ENCODE measurements at places on chromosomes 1 and 21.

GRCh38 chr1:234986750-234987414 is 141.8 kb downstream of the TOMM20 start:
- DNase-seq: no peak

- no peak for DNase-seq
Observed at GRCh38 chr1:205954819-205955404, 11.7 kb upstream of the SLC26A9 start.

DNA sequence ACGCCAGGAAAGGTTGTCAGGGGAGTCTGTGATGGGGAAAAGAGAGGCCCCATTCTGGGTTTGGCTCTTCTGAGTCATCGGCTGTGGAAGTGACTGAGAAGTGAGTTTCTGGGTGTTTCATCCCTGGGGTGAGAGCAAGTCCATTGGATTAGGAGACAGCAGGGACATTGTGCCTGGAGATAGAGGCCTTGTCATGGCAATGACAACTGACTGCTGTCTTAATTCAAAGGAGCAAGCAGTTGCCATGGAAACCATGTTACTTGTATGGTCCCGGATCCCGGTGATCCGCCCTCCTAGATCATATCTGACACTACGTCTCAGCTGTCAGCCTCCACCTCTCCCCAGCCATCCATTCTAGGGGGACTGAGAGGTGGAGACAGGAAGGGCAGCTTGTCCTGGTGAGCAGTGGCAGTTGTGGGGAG is 34.4 kb downstream of the KIAA0040 start:
- DNase-seq: no peak

GRCh38 chr1:160291248-160292220 is 6.6 kb upstream of the PEX19 start:
- peak; percentile 61 for DNase-seq

- no peak for DNase-seq
Observed at GRCh38 chr21:42476388-42477331, 19.4 kb downstream of the RSPH1 start.

- DNase-seq: no peak
Observed at GRCh38 chr1:215476541-215476940, 90.6 kb upstream of the KCTD3 start.

- DNase-seq: no peak
Observed at GRCh38 chr1:119318466-119319309, 49.9 kb upstream of the HAO2 start.

DNA sequence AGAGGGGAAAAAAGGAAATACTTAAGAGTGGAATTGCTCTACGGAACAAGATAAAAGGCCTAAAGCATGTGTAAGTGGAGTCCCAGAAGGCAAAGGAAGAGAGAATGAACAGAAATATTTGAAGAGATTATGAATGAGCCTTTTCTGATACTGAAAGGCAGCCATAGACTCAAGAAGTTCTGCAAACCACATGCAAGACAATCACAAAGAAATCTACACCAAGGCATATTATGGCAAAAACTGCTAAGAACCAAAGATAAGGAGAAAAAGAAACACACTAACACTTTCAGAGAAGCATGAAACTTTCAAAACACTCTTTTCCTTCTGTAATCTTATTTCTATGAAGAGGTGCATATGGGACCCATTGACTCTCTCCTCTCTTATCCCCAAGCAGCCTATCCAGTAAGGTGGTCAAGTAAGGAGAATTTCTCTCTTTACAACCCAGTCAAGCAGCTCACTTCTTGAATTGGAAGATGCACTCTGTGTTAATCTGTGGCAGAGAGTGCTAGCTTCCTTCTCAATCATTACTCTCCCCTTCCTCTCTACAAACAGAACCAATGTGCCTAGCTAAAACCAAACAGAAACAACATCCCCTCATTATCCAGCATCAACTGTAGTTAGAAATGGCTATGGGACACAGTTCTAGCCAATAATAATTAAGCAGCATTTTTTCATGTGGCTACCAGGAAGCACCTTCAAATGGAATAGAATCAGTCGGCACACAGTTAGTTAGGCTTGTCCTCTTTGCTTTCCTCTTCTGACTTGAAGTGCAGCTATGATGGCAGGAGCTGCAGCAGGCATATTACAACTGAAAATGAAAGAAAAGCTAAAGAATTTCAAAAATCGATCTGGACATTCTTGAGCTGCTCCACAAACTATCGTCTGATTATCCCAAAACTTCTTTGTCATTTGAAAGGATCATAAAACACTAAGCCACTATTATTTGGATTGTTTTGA is 25.9 kb downstream of the KRTAP19-8 start:
- no peak for DNase-seq

DNA sequence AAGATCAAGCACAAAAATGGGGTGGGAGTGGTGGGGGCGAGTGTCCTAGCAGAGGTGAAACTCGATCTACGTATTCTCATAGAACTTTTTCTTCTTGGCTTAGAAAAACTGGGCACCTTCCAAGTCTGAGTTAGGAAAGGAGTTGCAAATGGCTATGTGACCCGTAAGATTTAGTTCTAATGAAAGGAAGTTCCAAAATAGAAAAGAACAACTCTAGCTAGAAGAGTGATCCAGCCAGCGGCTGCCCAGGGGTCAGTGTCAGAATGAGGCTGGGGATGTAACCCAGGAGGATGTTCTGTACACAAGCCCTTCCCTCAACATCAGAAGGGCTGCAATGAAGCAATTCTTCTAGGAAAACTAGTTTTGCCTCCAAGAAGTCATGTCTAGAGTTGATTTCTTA is 5.2 kb downstream of the MTARC1 start:
- DNase-seq: no peak
